ENCODE measurements at places on chromosomes 12 and 14.

- peak; percentile 29 for DNase-seq
Observed at GRCh38 chr12:130870442-130871285, 1.2 kb upstream of the RAN start.

DNA sequence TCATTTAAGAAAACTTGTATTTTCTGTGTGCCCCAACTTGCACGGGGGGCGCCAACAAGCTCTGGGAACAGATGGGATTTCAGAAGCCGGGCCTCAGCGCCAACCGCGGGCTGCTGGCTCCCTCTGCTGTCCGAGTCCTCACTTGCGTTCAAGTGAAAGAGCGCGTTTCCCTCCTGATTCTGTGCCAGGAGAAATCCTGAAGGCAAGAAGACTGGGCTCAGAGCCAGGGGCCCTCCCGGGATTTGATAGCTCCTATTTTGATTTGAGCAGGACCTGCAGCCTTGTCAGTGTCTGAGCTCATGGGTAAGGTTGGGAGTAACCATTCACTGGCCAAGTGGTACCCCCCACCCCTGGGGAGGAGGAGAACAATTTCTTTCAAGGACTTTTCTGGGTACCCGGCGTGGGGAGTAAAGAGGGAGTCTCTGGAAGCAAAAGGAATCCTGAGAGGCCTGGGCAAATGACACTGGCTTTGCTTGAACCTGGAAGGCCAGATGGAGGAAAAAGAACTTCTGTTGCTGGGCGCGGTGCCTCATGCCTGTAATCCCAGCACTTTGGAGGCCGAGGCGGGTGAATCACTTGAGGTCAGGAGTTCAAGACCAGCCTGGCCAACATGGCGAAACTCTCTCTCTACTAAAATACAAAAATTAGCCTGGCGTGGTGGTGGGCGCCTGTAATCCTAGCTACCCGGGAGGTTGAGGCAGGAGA lies 179.0 kb upstream of the RGS6 start:
- DNase-seq: peak; percentile 60

DNA sequence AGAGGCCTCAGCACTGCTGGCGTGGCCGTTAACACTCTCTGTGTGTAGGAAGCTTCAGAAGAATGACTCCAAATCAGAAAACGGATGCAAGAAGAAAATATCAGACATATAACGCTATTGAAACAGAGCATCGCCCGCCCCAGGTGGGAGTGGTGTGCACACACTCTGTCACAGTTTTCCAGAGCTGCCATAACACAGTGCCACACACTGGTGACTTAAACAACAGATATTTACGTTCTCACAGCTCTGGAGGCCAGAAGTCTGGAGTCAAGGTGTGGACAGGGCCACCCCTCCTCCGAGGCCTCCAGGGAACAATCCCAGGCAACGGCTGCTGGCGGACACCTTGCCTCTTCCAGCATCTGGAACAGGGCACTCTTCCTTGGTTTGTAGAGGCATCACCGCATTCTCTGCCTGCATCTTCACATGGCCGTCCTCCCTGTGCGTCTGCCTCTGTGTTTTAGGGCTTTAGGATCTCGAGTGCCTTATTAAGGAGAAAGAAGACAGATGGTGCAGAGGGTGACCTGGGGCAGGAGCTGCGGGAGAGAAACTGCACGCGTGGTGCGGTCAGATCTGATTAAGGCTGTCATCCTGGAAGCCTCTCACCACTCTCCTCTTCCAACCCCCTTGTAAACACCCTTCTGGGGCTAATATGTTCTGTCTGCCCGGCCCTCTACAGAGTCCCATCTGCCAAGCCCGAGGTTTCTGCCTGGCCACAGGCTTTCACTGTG lies 141.0 kb downstream of the SLC15A4 start:
- DNase-seq: no peak

GRCh38 chr12:13227191-13227590 lies 30.7 kb downstream of the EMP1 start:
- no peak for DNase-seq

GRCh38 chr12:28954333-28954732 lies 194.7 kb upstream of the FAR2 start:
- DNase-seq: no peak

DNA sequence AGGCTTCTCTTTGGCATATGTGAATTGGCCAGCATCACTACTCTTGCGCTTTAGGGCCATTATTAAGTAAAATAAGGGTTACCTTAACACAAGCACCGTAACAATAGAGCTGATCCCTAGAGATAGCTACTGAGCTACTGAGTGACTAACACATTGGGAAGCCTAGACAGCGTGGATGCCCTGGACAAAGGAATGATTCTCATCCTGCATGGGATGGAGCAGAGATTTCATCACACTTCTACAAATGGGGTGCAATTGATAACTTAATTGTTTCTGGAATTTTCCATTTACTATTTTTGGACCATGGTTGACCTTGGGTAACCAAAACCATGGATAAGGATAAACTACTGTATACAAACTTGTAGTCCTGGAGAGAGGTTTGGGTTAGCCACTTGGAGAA lies 57.1 kb downstream of the FBXO34 start:
- no peak for DNase-seq

GRCh38 chr12:16789204-16789790 lies 183.3 kb upstream of the LMO3 start:
- no peak for DNase-seq

DNA sequence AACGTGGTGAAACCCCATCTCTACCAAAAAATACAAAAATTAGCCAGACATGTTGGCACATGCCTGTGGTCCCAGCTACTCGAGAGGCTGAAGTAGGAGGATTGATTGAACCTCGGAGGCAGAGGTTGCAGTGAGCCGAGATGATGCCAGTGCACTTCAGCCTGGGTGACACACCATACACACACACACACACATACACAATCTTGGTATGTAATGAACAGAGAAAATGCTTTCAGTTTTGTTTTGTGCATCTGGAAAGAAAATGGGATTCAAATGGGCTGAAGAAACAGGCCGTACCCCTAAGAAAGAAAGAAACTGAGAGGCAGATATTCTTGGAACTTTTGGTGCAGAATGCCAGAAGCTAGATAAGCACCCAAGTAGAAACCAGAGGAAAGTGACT lies 107.2 kb downstream of the PDE3A start:
- DNase-seq: no peak

- no peak for DNase-seq
Observed at GRCh38 chr12:118332511-118332910, 40.2 kb downstream of the TAOK3 start.

- no peak for DNase-seq
Observed at GRCh38 chr14:79833781-79834180, 377.5 kb downstream of the DIO2 start.

DNA sequence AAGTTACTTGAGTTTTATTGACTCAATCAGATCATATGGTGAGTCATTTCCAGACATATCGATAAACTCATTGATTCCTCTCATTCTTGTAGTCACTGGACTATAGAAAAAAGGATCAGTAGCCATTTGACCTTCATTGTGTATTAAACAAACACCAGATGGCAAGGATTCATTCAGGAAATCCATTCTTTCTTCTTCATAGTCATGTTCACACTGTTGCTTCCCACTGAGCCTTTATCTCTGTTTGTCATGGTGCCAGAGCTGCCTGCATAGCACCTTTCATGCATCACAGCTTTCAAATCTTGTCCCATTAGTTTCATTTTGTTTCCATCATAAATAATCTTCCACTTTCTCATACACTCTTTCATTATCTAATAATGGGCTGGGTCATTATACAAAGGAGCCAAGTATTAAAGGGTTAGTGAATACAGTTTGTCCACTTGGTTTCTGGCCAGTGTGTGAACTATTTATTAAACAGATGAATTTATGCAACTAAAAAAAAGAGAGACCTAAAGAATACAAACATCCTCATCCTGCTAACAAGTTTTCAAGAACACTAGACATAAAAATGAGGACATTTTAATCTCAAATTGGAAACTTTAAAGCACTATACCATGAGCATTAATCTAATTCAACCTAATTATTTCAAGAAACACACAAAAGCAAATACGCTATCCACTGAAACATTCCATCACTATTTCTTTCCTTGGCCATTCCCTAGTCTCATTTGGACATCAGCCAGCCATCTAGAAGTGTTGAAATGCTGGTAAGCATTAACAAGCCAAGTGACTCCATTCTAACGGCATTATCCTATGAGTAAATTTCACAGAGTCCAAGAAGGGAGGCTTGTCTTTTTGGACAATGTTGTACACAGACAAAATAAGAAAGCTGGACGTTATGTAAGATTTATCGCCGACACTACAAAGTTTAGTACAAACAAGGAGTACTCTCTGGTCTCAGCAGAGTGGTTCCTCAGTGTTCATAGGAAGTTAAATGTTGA lies 476.5 kb downstream of the FOXG1 start:
- DNase-seq: no peak

GRCh38 chr12:91188778-91189177 lies 6.2 kb upstream of the DCN start:
- DNase-seq: no peak

GRCh38 chr14:62604524-62604923 lies 440.7 kb downstream of the KCNH5 start:
- DNase-seq: no peak

DNA sequence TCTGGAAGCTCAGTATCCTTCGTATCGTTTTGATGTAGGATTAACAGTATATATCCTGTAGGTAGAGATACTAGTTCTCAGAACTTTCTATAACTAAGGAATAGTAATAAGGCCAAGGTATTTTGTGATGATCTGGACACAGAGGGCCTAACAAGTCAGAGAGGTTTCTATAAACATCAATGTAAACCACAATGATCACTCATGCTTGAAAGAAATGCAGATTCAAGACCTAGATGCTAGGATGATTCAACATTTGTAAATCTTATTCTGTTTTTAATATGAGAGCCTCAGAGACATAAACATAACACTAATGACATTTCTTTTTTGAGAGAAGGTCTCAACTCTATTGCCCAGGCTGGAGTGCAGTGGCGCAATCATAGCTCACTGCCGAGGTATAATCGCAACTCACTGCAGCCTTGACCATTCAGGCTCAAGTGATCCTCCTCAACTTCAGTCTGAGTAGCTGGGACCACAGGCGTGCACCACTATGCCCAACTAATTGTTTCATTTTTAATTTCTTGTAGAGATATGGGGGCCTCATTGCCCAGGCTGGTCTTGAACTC lies 16.2 kb downstream of the SUPT16H start:
- DNase-seq: no peak

DNA sequence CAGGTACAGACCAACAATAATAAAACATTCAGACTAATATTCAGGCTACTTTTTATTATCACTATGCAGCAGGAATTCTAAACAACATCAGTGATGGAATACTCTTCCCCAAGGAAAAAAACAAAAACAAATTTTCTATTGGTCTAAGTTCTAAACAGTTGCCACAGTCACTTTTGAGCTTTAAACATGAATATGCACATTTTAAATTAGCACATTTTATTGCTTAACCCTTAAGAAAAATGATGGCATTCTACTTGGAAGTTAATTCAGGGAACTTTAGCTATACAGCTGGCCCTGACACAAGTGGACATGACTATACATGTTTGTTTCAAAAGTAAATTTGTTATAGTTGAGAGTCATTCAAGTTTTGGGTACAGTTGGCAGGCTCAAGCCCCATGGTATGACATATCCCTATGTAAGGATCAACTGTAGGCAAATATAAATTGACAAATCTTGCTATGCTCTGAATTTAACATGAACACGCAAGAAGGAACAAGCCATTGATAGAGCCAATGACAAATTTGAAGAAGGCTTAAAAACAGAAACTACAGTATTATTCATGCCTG lies 224.3 kb upstream of the AMIGO2 start:
- no peak for DNase-seq

DNA sequence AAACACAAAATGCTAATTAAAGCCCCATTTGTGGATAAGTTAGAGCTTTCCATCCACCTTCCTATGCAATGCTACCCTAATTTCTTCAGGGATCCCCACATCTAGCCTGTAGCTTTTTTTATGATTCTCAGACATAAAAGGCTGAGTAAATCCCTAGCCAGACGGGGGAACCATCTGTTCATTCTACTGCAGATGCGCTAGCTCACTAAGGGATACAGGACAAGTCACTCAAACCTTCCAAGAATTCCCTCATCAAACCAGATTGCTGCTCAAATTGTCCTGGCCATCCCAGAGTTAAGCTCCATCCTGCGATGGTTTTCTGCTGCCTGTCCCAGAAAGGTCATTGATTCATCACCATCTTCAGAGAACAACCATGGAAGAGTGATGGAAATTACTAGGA lies 56.7 kb downstream of the MYRFL start:
- DNase-seq: no peak

DNA sequence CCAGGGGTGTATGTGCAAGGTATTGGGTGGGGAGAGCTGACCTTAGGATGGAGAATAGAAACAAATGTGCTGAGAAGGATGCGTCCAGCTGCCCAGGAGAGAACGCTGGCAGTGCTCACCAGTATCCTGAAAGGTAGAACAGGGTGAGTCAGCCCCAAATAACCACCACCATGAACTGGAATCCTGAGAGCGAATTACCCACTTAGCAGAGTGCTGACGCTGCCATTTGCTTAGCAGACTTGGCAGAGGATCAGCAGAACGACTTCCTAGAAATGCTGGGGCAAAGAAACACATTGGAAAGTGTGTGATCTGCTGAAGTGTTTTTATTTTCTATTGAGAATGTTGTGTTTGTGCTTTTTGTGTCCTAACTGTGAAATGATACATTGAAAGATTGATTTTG lies 213.6 kb downstream of the ADGRD1 start:
- no peak for DNase-seq

GRCh38 chr12:66119870-66120241 lies 10.7 kb downstream of the LLPH start:
- no peak for DNase-seq

GRCh38 chr12:29163146-29163545 lies 14.1 kb downstream of the FAR2 start:
- no peak for DNase-seq

DNA sequence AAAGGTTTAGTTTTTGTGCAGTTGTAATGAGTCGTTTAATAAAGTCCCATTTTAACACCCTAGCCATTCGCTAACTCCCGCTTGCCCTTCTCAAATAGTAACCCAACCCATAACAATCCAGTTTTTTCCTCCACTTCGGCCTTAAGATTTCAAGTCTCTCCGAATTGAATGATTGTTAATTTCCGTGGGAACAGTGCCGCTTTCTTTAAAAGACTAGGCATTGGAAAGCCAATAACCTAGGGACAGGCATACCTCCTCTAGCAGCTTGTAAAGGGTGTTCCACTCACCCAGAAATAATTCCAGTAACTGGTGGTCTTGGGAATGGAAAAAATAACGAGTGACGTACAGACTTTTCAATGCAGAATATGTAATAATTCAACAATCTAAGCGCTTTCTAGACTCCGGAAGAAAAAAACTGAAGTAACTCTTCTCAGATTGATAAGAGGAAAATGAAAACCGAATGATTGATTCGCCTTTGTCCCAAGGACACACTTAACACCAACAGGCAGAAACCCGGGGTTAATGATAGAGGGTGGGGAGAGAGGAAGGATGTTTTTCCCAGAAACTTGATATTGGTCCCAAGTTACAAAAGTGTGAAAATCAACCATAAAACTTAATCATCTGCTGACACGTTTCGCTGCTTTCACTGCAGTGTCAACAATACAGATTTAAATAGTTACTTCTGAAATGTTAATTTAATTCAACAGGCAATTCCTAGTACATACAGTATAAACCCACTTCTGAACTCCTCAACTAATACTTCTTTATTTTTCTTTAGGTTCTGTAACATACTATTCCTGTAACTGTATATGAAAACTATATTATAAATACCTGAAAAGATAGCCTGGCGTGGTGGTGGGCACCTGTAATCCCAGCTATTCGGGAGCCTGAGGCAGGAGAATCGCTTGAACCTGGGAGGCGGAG lies 1.0 kb upstream of the SINHCAF start:
- no peak for DNase-seq

GRCh38 chr12:120909633-120910298 lies 5.6 kb upstream of the SPPL3 start:
- DNase-seq: no peak

- DNase-seq: no peak
Observed at GRCh38 chr12:121827351-121828099, 23.7 kb downstream of the SETD1B start.
